ENCODE measurements at places on chromosomes 1 and 21. TPM values are rescaled to one million over a fixed set of nuclear protein-coding genes. Genes with fewer than 3 reads are reported as not detected.

SMYD3 gene
- 20.8 TPM for total RNA-seq

PRR9 gene
- total RNA-seq, result not detected

LCE3C gene
- not detected for total RNA-seq

NHLH2 gene
- total RNA-seq, result not detected

RNU1-2 gene
- total RNA-seq, result 4,195 TPM

OPRD1 gene
- not detected for total RNA-seq

ADORA1 gene
- total RNA-seq, result not detected

GJA5 gene
- total RNA-seq, result not detected

DYNLT5 gene
- total RNA-seq, result not detected

PRDM16 gene
- total RNA-seq, result not detected

FMO3 gene
- not detected for total RNA-seq

HSD3B1 gene
- total RNA-seq, result not detected

All from activated B cell treated with CpG ODN at 0.5 μM for 24 hours (primary cell).